Skin of body (tissue), 3 donors: ENCODE measurements at places on chromosomes 3 and 15. TPM values are rescaled to one million over a fixed set of nuclear protein-coding genes. Genes with fewer than 3 reads are reported as not detected.

GRCh38 chr15:29480278-29480677 lies 210.7 kb upstream of the NSMCE3 start:
- no peak for DNase-seq

DNA sequence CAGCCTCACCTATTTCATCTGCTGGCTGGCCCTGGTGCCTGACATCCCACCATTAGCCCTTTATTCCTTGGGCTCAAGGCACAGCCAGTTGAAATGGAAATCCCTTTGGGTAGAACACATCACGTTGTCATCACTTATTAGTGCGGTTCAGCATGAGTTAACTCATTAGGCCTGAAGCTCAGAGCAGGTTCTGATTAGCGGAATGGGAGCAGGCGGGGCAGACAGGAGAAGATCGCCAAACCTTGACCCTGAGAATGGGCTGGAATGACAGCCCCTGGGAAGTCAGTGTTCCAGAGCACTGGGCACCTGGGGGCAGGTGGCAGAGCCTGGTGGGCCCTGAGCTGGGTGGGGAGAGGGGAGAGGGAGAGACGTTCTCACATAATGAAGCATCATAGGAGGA lies 5.8 kb downstream of the ITGA11 start:
- no peak for DNase-seq

DNA sequence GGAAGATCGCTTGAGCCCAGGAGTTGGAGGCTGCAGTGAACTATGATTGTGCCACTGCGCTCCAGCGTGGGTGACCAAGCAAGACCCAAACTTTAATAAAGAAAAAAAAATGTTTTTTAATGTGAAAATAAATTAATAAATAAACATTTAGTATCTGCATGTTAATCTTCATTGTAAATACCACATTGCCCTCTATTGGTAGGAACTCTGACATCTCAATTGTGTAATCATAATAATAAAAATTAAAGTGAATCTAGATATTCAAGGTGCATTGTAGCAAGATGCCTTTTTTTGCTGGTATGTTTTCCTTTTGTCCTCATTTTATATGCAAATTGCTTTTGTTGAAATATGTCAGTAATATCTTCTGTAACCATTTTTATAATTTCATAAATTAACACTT lies 95.0 kb upstream of the LIMD1 start:
- DNase-seq: no peak

- no peak for DNase-seq
Observed at GRCh38 chr15:101652786-101653430, 727 bp upstream of the TM2D3 start.

DNA sequence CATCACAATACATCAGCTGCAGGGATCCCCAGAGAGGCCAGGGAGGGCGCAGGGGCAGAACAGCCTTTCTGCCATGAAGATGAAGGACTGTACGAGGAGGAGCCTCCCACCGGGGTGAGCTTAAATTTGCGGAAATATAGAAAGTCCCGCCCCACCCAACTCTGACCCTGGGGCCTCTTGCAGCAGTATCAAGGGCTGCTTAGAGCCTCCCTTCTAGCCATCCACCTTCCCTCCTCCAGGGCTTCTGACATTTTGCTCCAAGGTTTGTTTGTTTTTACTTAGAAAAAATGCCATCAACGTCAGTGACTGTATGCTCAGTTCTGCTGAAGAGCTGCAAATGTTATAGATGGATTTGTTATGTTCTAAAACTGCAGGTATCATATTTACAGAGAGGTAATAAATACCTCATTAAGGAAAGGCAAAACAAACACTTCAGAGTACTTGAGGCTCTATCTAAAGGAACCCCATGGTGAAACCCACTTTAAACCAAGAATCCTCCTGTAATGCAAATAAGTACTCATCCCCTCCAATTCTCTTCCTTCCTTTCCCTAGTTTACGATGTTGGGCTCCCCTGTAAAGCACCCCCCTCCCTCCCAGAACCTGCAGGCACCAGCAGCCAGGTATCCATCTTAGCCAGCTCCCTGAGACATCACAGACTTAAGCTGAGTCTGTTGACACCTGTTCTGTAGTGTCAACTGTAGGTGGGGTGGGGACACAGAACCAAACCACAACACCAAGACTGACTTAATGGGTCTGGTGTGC lies 30.5 kb downstream of the RFTN1 start:
- no peak for DNase-seq

DNA sequence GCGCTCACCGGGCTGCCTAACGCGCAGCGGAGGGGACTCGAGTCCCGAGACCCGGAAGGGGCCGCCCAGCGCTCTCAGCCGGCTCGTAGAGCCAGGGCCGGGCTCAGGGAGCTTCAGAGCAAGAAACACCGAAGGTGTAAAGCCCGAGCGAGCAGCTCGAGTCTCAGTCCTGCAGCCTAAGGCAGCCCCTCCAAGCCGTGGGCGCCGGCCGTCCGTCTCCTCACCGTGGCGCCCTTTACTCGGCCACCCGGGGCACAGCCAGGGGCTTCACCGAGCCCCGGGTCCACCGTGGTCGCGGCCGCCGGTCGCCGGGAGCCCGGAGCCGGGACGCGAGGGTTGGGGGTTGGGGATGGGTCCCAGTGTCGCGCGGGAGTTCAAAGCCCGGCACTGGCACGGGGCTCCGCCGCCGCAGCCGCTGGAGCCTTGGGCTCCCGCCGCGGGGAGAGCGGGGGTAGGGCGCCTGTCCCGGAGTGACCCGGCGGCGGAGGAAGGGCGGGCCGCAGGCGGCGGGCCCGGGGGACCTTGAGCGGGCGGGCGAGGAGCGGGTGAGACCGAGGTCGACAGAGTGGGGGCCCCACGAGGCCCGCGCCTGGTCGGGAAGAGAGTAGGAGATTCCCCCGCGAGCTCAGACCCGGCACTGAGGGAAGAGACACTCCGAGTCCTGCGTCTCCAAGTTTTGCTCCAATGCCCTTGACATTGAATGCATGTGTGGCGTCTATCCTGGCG lies 26.9 kb upstream of the THRB start:
- no peak for DNase-seq

GRCh38 chr3:194976049-194976451 lies 290.4 kb downstream of the FAM43A start:
- no peak for DNase-seq

DNA sequence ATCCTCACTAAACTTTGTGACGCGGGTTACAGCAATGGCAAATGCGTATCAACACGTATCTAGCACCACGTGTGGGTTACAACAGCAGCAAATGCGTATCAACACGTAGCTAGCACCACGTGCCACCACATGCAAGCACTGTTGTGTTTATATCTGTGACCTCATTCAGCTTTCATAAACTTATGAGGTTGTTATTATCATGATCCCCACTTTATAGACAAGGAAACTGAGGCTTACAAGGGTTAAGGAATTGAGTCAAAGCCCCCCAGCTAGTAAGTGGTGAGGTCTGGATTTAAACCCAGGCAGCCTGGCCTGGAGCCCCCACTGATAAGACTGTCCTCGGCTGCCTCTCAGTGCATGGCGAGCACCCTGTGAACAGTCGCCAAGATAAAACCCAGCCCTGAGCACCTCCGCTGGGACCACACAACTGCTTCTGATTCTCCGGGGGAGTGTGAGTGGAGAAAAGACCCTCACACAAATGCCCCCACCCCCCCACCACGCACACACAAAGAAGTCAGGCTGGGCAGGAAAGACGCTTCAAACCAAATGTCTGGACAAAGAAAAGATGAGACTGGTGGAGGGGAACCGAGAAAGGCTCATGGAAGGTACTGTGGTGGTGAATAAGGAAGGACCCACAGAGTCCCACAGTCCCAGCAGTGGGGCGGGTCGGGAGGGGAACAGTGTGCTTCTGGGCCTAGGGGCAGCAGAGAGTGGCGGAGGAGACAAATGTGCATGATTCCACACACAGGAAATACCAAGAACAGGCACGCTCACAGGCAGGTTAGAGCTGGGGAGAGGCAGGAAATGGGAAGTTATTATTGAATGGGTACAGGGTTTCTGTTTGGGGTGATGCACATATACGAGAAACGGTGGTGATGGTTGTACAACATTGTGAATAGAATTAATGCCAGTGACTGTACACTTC lies 173.4 kb downstream of the XXYLT1 start:
- DNase-seq: no peak

GRCh38 chr15:50933341-50933740 lies 24.9 kb downstream of the AP4E1 start:
- no peak for DNase-seq

DNA sequence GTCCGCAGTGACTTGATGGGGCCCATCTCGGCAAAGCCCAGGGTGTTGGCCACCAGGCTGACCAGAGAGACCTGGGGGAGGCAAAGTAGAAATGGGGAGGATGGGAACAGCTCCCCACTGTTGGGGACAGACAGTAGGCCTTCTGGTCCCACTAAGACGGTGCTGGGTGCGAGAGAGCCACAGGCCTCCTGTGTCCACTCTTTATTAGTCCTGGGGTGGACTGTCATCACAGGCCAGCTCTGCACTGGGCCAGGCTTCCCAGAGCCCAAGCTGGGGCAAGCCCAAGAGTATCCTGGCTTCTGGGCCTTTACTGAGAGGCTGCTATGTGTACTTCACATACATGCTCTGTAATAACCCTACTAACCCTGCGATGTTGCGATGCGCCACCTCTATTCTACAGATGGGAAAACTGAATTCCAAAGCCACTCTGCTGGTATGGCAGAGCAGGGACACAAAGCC lies 66.4 kb downstream of the EXOG start:
- no peak for DNase-seq

GRCh38 chr3:72299321-72299802 lies 514.4 kb upstream of the PROK2 start:
- DNase-seq: no peak

ATP8B4 gene
- 19.5 TPM for total RNA-seq

DUOXA1 gene
- 14.4 TPM for total RNA-seq

LHFPL4 gene
- total RNA-seq: not detected

SNTN gene
- total RNA-seq: not detected

MUC13 gene
- total RNA-seq: not detected
